ENCODE measurements at places on chromosomes 11 and 22.

DNA sequence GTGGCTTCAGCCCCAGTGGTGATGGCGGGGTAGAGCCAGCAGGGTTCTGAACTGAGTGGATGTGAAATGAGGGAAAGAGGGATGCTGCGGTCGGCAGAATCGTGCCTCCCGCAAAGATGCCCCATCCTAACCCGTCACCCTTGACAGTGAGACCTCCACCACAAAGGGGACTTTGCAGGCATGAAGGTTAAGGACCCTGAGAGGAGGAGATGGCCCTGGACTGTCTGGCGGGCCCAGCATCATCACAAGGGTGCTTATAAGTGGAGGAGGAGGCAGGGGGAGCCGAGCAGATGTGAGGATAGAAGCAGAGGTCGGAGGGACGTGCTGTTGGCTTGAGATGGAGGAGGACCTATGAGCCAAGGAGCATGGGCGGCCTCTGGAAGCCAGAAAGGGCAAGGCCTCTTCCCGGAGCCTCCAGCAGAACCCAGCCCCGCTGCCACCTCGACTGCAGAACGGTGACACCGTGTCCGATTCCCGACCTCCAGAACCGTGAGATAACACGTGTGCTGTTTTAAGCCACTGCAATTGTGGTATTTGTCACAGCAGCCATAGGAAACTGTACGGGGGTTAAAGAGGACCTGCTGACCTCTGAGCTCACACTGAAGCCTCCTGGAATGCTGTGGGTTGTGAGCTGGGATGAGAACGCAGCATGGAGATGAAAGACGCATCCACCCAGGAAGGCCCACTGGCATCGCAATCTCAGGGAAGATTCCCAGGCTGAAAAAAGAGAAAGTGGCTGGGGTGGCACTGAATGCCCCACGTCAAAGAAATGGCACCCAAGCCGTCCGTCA is 10.9 kb downstream of the LINC01488 start:
- H3K4me3 ChIP-seq, result no peak overlapping the region
- no peaks in the 10 kb centered on the region for H3K36me3 ChIP-seq
- H3K27me3 ChIP-seq, result no peaks in the 10 kb centered on the region

DNA sequence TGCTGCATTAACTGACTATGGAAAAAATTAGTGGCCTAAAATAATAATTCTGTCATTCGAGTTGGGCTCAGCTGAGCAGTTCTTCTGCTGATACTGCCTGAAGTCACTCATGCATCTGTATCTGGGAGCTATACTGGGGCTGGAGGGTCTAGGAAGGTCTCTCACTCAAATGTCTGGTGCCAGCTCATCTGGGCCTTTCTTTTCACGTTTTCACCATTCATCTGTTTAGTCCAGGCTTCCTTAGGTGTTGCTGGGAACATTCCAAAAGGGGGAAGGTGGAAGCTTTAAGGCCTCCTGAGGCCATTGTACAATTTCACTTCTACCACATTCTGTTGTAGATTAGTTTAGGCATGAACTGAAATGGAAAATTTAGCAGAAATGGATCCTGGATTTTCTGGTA is 28.0 kb downstream of the YAP1 start:
- peaks cover 6% of the 10 kb centered on the region for H3K4me1 ChIP-seq
- DNase-seq, result no peak
- no peak overlapping the region for H3K27ac ChIP-seq
- no peaks in the 10 kb centered on the region for H3K27me3 ChIP-seq
- H3K4me3 ChIP-seq, result no peak overlapping the region

DNA sequence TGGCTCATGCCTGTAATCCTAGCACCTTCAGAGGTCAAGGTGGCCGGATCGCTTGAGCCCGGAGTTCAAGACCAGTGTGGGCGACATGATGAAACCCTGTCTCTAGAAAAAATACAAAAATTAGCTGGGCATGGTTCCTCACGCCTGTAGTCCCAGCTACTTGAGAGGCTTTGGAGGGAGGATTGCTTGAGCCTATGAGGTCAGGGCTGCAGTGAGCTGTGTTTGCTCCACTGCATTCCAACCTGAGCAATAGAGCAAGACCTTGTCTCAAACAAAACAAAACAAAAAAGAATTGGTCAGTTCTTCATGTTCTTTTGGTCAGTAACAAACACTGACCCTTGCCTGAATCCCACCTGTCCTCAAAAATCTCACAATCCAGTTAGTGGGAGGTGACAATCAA is 36.7 kb upstream of the VSTM5 start:
- no peak for DNase-seq
- H3K4me1 ChIP-seq, result no peaks in the 10 kb centered on the region
- H3K27ac ChIP-seq, result no peak overlapping the region
- H3K4me3 ChIP-seq, result no peak overlapping the region
- no peaks in the 10 kb centered on the region for H3K36me3 ChIP-seq

DNA sequence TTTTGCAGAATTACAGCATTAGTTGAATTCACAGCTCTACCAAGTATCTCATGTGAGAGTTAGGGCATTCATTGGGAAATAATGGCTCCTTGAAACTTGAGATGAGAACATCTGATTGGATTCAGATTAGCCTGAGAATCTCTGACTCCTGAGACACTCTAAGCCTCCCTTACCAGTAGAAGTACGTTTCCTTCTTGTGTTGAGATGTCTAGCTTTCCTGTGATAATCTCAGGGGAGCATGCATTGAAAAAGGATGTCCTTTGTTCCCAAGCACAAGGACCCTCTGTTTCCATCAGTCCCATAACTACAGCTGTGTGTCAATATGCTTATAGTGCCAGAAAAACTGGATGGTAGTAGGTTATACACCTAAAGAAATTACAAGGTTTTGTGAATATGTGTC is 35.2 kb upstream of the RDX start:
- no peak for DNase-seq
- H3K27ac ChIP-seq, result no peak overlapping the region
- H3K36me3 ChIP-seq, result no peaks in the 10 kb centered on the region
- no peaks in the 10 kb centered on the region for H3K27me3 ChIP-seq

DNA sequence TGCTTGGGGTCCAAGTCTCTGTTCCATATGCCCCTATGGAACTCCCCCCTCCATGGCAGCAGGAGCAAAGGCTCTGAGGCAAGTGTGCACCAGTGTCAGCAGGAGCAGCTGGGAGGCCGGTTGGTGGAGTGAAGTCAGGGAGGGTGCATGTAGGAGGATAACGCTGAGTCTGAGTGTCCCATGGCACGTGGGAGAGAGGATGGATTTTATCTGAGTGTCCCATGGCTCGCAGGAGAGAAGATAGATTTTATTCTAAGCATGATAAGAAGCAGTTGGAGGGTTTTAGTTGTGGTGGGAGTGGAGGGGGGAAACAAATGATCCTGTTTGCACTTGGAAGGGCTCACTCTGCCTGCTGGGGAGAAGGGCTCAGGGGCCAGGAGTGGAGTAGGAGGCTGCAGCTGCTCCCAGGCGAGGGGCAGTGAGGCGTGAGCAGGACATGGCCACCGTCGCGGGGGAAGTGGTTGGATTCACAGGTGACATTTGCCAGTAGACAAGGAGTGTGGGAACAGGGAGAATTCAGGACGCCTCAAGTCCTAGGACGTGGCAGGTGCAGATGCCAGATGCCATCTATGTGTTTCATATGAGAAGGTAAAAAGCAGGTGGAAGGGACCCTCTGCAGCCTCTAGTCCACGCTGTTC is 33.6 kb upstream of the PARVG start:
- no peaks in the 10 kb centered on the region for H3K4me1 ChIP-seq
- no peaks in the 10 kb centered on the region for H3K36me3 ChIP-seq
- no peak for DNase-seq

- H3K4me1 ChIP-seq, result peaks cover 4% of the 10 kb centered on the region
- no peaks in the 10 kb centered on the region for H3K27me3 ChIP-seq
- DNase-seq, result no peak
- H3K4me3 ChIP-seq, result no peak overlapping the region
- peaks cover 85% of the 10 kb centered on the region for H3K36me3 ChIP-seq
- no peak overlapping the region for H3K27ac ChIP-seq
These were observed 12.5 kb downstream of the TMEM258 start for GRCh38 chr11:61779666-61780525.

GRCh38 chr22:41382610-41383009 is 868 bp downstream of the TEF start:
- no peak for DNase-seq
- peaks cover 5% of the 10 kb centered on the region for H3K36me3 ChIP-seq
- H3K27ac ChIP-seq, result no peak overlapping the region
- peaks cover 19% of the 10 kb centered on the region for H3K4me1 ChIP-seq

GRCh38 chr11:96084610-96085318 is 160.9 kb upstream of the MTMR2 start:
- no peaks in the 10 kb centered on the region for H3K36me3 ChIP-seq
- no peak for DNase-seq
- H3K27me3 ChIP-seq, result no peaks in the 10 kb centered on the region
- peaks cover 4% of the 10 kb centered on the region for H3K4me1 ChIP-seq
- no peak overlapping the region for H3K27ac ChIP-seq

DNA sequence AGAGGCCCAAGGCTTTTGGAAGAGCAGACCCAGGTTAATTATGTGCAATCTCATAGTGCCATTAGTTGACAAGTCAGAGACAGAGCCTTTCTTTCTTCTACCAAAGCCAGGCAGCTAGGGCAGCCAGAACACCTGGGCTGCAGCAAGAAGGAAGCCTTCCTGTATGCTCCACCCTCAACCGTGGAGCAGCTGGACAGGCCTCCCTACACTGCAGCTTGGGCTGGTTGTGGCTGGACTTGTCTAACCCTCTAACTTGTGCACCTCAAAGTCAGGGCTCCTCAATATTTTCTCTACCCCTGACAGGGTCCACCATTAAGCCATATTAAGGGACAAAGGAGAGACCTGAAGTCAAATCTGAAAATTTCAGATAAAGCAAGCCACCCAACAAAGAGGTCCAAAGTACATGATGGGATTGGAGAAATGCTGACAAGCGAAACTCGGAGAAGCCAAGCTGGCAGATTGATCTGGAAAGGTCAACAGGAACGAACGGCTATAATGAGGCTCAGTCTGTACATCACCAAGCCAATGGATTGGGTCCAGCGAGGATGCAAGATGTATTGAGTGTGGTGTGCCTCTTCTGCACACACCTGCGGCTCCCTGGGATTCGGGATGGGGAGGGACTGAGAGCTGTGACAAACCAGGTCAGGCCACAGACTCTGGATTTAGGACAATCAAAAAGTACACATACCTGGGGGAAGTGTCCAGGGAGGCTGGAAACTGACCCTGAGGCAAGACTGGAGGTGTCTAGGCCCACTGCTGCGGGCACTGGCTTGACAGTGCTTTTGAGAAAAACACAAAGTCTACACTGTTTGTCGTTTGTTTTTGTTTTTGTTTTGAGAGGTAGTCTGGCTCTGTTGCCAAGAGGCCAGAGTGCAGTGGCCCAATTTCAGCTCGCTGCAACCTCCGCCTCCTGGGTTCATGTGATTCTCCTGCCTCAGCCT is 11.7 kb upstream of the SLC43A3 start:
- H3K36me3 ChIP-seq, result no peaks in the 10 kb centered on the region
- no peaks in the 10 kb centered on the region for H3K27me3 ChIP-seq
- no peak for DNase-seq
- no peak overlapping the region for H3K4me3 ChIP-seq
- H3K27ac ChIP-seq, result peak overlapping the region; percentile 65
- H3K4me1 ChIP-seq, result peaks cover 18% of the 10 kb centered on the region

DNA sequence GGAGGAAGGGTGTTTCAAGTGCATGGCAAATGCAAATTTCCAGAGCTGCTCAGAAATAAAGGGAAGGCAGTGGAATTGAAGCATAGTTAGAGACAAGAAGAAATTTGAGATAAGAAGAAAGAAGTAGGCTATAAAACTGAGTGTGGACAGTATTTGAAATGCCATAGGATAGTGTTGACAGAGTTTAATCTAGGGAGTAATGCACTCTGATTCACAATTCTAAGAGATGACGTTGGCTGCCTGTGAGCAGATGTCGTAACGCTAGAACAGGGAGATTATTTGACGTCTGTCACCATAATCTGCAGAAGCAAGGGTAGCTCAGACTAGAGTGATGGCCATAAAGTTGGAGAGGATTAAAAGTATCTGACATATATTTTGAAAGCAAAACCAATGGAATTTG is 389.9 kb upstream of the KIRREL3 start:
- H3K27ac ChIP-seq, result no peak overlapping the region
- no peaks in the 10 kb centered on the region for H3K36me3 ChIP-seq
- no peaks in the 10 kb centered on the region for H3K4me1 ChIP-seq
- H3K27me3 ChIP-seq, result no peaks in the 10 kb centered on the region
- H3K4me3 ChIP-seq, result no peak overlapping the region
- DNase-seq, result peak; percentile 44

GRCh38 chr22:36838119-36839030 is 21.5 kb upstream of the PVALB start:
- DNase-seq, result no peak
- no peaks in the 10 kb centered on the region for H3K36me3 ChIP-seq
- no peak overlapping the region for H3K4me3 ChIP-seq
- H3K4me1 ChIP-seq, result no peaks in the 10 kb centered on the region

DNA sequence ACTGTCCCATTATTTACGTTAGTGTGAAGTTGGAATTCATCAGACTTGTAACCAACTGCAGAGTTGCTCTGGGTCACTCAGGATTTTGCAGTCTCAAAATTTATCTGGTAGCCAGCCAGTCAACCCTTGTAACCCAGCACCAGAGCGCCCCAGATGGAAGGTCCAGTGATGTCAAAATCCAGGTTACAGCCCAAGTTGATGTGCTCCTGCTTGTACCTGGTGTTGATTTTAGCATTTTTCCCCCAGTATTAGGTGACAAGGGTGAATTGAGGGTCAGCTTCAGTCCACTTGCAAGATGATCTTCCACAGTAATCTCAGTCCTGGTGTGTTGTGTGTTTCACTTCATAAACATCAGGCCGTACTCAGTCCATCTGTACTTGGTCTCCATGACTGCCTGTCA is 7.5 kb downstream of the TIMM10B start:
- peak overlapping the region; percentile 69 for H3K27ac ChIP-seq
- H3K4me3 ChIP-seq, result no peak overlapping the region
- DNase-seq, result no peak

GRCh38 chr11:119023741-119024140 is 5.2 kb downstream of the TRAPPC4 start:
- H3K27ac ChIP-seq, result no peak overlapping the region
- H3K36me3 ChIP-seq, result peaks cover 53% of the 10 kb centered on the region
- no peak for DNase-seq

DNA sequence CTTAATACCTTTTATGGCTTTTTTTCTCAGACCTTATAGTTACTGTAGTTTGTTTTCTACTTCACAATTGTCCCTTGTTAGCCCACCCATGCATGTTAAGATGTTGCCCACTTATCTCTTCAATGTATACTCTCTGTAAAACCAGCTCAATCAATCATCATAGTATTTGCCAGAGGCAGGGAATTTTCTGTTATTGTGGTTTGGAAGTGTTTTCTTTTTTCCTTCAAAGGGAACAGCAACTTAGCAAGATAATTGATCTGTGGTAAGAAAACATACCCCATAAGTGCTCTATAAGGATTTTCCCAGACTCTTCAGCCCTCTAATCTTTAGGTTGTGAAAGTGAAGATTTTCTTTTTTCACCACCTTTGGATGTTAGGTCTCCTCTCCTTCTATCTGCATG is 76.7 kb upstream of the SYT9 start:
- no peaks in the 10 kb centered on the region for H3K4me1 ChIP-seq
- no peaks in the 10 kb centered on the region for H3K27me3 ChIP-seq
- no peak overlapping the region for H3K27ac ChIP-seq
- no peak for DNase-seq
